ENCODE measurements at places on chromosomes 11 and 22. TPM values are rescaled to one million over a fixed set of nuclear protein-coding genes. Genes with fewer than 3 reads are reported as not detected.
A peak's percentile ranks its signal among the peaks of the same experiment; 100 is the strongest.

Gene BDNF
- 1.1 TPM for total RNA-seq

- H3K27me3 ChIP-seq, result no peaks in the 10 kb centered on the region
- DNase-seq, result peak; percentile 5
- no peaks in the 10 kb centered on the region for H3K36me3 ChIP-seq
- H3K4me1 ChIP-seq, result peaks cover 73% of the 10 kb centered on the region
- H3K4me3 ChIP-seq, result no peak overlapping the region
Observed at GRCh38 chr22:17918840-17919239, 105.5 kb downstream of the MICAL3 start.

Gene RBMXL2
- total RNA-seq, result not detected

- no peaks in the 10 kb centered on the region for H3K4me1 ChIP-seq
- H3K27ac ChIP-seq, result no peak overlapping the region
- no peaks in the 10 kb centered on the region for H3K36me3 ChIP-seq
- no peaks in the 10 kb centered on the region for H3K27me3 ChIP-seq
- H3K4me3 ChIP-seq, result no peak overlapping the region
Observed at GRCh38 chr11:34654483-34655334, 33.8 kb downstream of the EHF start.

DNA sequence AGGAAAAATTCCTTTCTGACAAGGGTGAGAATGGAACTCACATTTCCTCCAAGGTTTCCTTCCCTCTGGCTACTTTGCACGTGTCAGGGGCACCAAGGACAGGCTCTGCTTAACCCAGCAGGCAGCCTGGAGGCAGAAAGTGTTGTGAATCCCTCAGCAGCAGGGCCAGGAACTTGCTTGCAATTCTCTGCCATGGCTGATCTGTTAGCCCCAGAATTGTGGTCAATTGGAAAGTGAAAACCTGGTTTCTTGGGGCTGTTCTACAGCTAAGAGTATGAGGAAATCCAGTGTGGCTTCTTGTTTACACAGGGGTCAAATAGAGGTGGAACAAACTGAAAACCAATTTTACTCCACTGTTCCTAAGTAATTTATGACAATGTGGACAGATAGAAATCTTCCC is 38.3 kb upstream of the CEP295 start:
- H3K27me3 ChIP-seq, result no peaks in the 10 kb centered on the region
- no peaks in the 10 kb centered on the region for H3K4me1 ChIP-seq
- no peaks in the 10 kb centered on the region for H3K36me3 ChIP-seq
- no peak for DNase-seq
- no peak overlapping the region for H3K4me3 ChIP-seq

GRCh38 chr11:19558189-19558986 is 154.2 kb upstream of the NAV2 start:
- no peak overlapping the region for H3K27ac ChIP-seq
- DNase-seq, result no peak

GRCh38 chr22:43262990-43263644 is 76.2 kb upstream of the TTLL12 start:
- no peak overlapping the region for H3K4me3 ChIP-seq
- H3K27ac ChIP-seq, result no peak overlapping the region
- H3K36me3 ChIP-seq, result no peaks in the 10 kb centered on the region
- no peak for DNase-seq

DNA sequence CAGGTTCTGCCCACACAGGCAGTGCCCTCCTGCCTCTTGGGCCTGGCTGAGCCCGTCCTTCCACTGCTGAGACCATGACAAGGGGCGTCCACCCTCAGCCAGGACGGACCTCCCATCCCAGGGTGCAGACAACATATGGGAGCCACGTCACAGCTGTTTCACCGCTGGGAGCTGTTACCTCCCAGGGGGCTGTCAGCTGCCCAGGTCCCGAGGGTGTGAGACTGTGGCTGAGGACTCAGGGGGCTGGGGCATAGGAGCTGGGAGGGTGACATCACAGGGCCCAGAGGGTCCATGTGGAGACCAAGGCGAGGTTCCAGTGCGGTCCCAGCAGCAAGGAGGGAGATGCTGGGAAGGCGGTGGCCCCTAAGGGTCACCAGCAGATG is 17.9 kb upstream of the CTSD start:
- no peaks in the 10 kb centered on the region for H3K4me1 ChIP-seq
- no peak overlapping the region for H3K4me3 ChIP-seq
- no peaks in the 10 kb centered on the region for H3K36me3 ChIP-seq
- DNase-seq, result no peak
- H3K27me3 ChIP-seq, result no peaks in the 10 kb centered on the region

- H3K4me3 ChIP-seq, result no peak overlapping the region
- no peak overlapping the region for H3K27ac ChIP-seq
- H3K4me1 ChIP-seq, result no peaks in the 10 kb centered on the region
- H3K27me3 ChIP-seq, result peaks cover 17% of the 10 kb centered on the region
Observed at GRCh38 chr11:116534270-116534975, 238.4 kb downstream of the BUD13 start.

- H3K4me3 ChIP-seq, result no peak overlapping the region
- no peak overlapping the region for H3K27ac ChIP-seq
- DNase-seq, result no peak
- no peaks in the 10 kb centered on the region for H3K4me1 ChIP-seq
- H3K36me3 ChIP-seq, result no peaks in the 10 kb centered on the region
Observed at GRCh38 chr11:80524349-80524748, 1083.5 kb upstream of the TENM4 start.

Gene SYCE3
- total RNA-seq, result not detected

Gene OR10D3
- total RNA-seq, result not detected

DNA sequence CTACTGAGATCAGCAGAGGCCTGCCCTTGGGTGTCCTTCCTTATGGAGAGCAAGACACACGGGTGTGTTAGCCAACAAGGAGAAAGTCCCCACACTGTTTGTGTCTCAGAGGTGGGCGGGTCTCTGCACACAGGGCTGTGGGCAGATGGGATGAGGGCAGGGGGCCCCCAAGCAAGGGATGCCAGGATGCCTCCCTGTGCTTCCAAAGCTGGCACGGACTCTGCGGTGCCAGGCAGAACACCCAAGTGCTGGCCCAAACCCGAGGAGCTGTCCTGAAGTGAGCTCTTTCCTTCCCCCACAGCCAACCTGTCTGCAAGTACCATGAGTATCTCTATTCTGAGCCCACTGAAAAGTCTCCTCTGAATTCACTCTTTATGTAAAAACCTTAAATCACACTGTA is 273.3 kb downstream of the CTTN start:
- H3K4me3 ChIP-seq, result no peak overlapping the region
- no peaks in the 10 kb centered on the region for H3K4me1 ChIP-seq
- DNase-seq, result no peak
- H3K27me3 ChIP-seq, result peaks cover 25% of the 10 kb centered on the region
- H3K27ac ChIP-seq, result no peak overlapping the region

- no peak for DNase-seq
- H3K27me3 ChIP-seq, result no peaks in the 10 kb centered on the region
- no peak overlapping the region for H3K4me3 ChIP-seq
- H3K36me3 ChIP-seq, result no peaks in the 10 kb centered on the region
- H3K4me1 ChIP-seq, result peaks cover 18% of the 10 kb centered on the region
Observed at GRCh38 chr11:60954421-60954820, 2.4 kb upstream of the SLC15A3 start.

DNA sequence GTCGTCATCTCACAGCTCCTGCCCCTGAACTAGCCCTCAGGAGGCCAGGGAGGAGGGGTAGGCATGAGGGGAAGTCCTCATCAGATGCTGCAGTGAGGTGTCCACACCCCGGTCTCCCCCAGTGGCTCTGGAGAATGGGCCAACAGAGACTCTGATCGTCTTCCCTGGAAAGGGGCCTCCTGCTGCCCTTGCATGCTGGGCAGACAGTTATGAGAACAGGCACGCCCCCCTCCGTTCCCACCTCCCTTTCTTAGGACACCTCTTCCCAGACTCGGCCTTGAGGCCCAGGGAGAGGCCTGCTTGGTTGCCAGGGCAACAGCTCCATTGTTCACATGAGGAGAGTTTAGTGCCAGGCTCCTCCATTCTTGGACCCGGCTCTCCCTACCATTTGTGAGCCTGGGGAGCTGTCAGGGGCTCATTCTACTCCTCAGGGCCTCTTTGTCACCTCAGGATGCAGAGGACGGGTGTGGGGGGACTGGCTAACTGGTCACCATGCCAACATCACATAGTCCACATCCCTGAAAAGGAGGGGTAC is 157.7 kb downstream of the TTC17 start:
- no peak overlapping the region for H3K27ac ChIP-seq
- no peaks in the 10 kb centered on the region for H3K4me1 ChIP-seq
- H3K4me3 ChIP-seq, result no peak overlapping the region
- no peaks in the 10 kb centered on the region for H3K27me3 ChIP-seq

DNA sequence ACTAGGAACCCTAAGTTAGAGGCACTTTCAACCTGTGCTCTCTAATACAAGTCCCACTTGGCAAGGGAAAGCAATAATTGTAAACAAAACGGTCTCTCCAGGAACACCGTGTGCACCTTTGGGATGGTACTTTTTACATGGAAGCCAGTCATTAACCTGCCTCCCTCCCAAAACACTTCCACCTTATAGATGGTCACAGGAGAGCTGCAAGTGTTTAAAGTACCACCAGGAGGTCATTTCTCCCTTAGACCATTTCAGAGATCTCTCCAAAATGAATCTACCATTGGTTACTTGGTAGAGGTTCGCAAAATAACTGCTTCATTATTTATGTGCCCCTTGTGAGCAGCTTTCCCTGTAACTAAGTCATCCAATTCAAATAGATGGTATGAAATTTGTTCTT is 375.3 kb downstream of the DYNC2H1 start:
- no peaks in the 10 kb centered on the region for H3K36me3 ChIP-seq
- H3K4me3 ChIP-seq, result no peak overlapping the region
- no peaks in the 10 kb centered on the region for H3K27me3 ChIP-seq
- H3K4me1 ChIP-seq, result no peaks in the 10 kb centered on the region
- no peak for DNase-seq

GRCh38 chr22:48357196-48357595 is 1470.5 kb downstream of the BRD1 start:
- no peak overlapping the region for H3K4me3 ChIP-seq
- H3K27ac ChIP-seq, result no peak overlapping the region
- no peaks in the 10 kb centered on the region for H3K4me1 ChIP-seq

GRCh38 chr11:12662101-12662689 is 12.0 kb upstream of the TEAD1 start:
- H3K27ac ChIP-seq, result no peak overlapping the region
- DNase-seq, result no peak
- H3K4me3 ChIP-seq, result no peak overlapping the region
- H3K36me3 ChIP-seq, result no peaks in the 10 kb centered on the region
- no peaks in the 10 kb centered on the region for H3K4me1 ChIP-seq

Gene TESMIN
- not detected for total RNA-seq

GRCh38 chr22:41699264-41700107 is at the start of gene MEI1:
Gene MEI1 (plus strand): TSS chr22:41699503. CDS start chr22:41699539, 36 bp downstream.
- no peaks in the 10 kb centered on the region for H3K27me3 ChIP-seq
- peak within 1 kb of the TSS; percentile 4 for H3K4me3 ChIP-seq
- H3K27ac ChIP-seq, result no peak within 1 kb of the TSS
- no peaks in the 10 kb centered on the region for H3K36me3 ChIP-seq

Gene TSGA10IP
- 0.49 TPM for total RNA-seq

DNA sequence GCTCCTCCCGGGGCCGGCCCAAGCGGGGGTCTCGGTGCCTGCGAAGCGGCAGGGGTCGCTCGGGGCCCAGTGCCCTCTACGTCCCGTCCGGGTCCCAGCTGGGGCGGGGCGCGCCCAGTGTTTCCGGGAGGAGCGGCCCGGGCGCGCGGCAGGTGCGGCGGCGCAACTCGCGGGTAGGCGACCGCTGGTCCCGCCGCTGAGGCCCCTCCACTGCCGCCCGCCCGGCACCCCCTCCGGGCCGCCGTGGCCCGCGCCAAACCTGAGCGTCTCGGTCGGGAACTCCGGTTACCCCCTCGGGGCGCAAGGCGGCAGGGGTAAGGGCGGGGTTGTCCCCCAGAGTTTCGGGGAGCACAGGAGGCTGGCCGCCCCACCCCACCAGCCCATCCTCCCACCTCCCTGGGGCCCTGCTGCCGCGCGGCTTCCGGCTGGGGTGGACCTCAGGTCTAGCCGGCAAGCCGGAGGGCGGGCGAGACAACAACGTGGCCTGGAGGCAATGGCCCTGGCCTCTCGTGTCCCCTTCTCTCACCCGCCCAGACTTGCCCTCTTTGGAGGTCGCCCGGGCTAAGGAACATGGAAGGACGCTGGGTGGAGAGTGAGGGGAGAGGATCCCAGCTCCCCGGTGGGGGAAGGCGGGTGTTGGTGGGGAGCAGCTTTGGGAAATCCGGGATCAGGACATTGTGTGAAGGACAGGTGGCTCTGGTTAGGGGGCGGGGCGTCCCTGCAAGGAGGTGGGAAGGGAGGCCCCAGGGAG is 398 bp upstream of the CRACR2B start:
- H3K27ac ChIP-seq, result peak overlapping the region; percentile 71
- DNase-seq, result no peak
- peaks cover 59% of the 10 kb centered on the region for H3K4me1 ChIP-seq
- peak overlapping the region; percentile 32 for H3K4me3 ChIP-seq

GRCh38 chr11:47616726-47617416 is 22.7 kb upstream of the C1QTNF4 start:
- peak; percentile 71 for DNase-seq
- H3K4me1 ChIP-seq, result no peaks in the 10 kb centered on the region
- H3K36me3 ChIP-seq, result peaks cover 2% of the 10 kb centered on the region
- H3K27me3 ChIP-seq, result no peaks in the 10 kb centered on the region
- no peak overlapping the region for H3K27ac ChIP-seq
- no peak overlapping the region for H3K4me3 ChIP-seq

DNA sequence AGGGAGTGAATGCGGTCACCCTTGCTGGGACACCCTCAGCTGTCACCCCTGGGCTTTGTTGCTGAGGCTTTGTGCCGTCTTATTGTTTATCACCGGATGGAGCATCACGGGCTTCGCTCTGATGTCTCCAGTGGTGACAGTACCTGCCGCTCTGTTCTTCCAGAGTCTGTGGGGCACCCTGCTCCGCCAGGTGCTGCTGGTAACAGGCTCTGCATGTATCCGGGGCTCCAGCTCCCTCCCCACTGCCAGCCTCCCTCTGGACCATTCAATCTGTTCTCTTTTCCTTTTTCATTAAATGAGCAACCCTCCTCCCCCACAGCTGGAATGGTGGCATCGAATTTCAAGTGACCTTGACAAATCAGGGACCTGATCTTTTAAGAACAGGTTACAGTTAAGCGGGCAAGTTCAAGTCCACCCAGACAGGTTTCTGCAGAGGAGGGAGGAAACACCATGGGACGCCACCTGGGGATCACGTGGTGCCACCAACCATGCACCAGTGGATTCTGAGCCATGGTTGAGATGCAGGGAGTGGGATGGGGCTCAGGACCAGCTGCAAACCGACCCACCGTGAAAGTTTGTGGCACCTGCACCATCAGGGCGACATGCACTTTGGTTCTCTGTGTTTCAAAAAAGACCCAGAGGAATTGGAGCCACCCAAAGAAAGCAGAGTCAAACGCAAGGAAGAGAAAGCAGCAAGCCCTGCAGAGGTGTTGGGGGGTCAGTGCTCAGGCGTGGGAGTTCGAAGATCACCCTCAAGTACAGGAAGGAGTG is 89.3 kb downstream of the BCR start:
- no peaks in the 10 kb centered on the region for H3K27me3 ChIP-seq
- DNase-seq, result no peak
- no peak overlapping the region for H3K4me3 ChIP-seq

Gene PATE2
- total RNA-seq, result not detected

- H3K36me3 ChIP-seq, result no peaks in the 10 kb centered on the region
- H3K4me1 ChIP-seq, result peaks cover 6% of the 10 kb centered on the region
- H3K27me3 ChIP-seq, result peaks cover 43% of the 10 kb centered on the region
- H3K4me3 ChIP-seq, result no peak overlapping the region
- peak; percentile 76 for DNase-seq
Observed at GRCh38 chr22:44620129-44620840, 81.7 kb upstream of the PRR5 start.

- H3K4me3 ChIP-seq, result no peak overlapping the region
- no peaks in the 10 kb centered on the region for H3K27me3 ChIP-seq
- no peak overlapping the region for H3K27ac ChIP-seq
- H3K4me1 ChIP-seq, result no peaks in the 10 kb centered on the region
- DNase-seq, result no peak
Observed at GRCh38 chr11:76103460-76103859, 102.8 kb downstream of the WNT11 start.

GRCh38 chr22:37030560-37031281 is 11.2 kb downstream of the MPST start:
- DNase-seq, result no peak
- H3K4me3 ChIP-seq, result no peak overlapping the region
- H3K27me3 ChIP-seq, result no peaks in the 10 kb centered on the region

Gene C11orf91
- not detected for total RNA-seq

Measured in sigmoid colon (tissue), 7 donors.